ENCODE measurements at places on chromosomes 2 and 18.

DNA sequence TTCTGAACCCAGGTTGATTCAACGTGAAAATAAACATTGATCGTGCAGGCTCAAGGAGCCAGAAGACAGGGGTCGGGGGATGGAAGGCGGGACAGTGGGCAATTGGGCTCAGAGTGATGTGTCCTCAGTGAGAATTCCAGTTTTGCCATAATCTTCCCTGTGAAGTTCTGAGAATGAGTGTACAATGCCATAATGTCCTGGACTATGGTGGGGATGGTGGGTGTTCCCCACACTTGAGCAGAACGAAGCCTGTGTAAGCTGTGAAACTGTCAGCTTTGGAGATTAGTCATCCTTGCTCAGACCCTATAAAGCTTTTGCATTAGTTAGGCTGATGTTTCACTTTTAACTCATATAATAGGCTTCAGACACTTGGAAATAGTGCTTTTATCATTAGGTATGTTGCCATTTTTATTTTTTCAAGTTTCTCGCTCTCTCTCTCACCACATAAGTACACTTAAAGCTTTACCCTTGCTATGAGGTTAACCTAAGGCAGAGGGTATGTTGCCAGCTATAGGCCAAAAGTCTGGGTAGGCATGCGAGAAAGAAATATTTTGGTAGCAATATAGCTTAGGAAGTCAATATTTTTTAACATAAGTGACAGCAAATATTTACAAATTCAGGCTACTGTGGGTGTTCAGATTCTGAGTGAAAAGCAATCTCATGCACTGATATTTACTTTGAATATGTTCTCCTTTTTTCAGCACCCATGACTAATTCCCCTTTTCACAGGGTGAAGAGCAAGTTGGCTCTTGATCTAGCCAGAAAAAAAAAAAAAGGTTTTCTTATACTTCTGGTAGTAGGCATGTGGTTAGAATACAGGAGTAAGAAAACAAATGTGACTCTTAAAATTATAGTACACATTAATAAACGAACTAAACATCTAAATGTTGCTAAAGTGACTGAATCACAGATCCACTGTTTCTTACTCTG is 47.2 kb downstream of the CDC42EP3 start:
- no peak for DNase-seq

DNA sequence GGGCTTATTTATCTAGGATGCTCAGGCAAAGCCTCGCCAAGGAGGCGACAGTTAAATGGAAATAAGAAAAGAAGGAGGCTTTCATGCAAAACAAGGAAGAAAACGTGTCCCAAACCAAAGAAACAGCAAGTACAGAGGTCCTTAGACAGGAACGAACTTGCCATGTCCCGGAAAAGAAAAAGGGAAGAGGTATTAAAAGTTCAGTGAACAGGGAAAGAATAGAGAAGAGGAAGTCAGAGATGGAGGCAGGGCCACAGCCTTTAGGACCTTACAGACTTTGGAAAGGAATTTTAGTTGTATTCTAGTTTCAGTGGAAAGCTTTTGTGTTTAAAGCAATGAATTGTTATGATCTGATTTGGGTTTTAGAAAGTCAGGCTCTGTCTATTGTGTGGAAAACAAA is 22.1 kb downstream of the IKZF2 start:
- DNase-seq = no peak

GRCh38 chr18:59744271-59744721 is 47.1 kb upstream of the CCBE1 start:
- DNase-seq = peak; percentile 12

- DNase-seq = no peak
Measured at GRCh38 chr2:186503827-186504606, 18.0 kb downstream of the ZC3H15 start.

- no peak for DNase-seq
Measured at GRCh38 chr2:154386186-154386585, 312.3 kb upstream of the KCNJ3 start.

DNA sequence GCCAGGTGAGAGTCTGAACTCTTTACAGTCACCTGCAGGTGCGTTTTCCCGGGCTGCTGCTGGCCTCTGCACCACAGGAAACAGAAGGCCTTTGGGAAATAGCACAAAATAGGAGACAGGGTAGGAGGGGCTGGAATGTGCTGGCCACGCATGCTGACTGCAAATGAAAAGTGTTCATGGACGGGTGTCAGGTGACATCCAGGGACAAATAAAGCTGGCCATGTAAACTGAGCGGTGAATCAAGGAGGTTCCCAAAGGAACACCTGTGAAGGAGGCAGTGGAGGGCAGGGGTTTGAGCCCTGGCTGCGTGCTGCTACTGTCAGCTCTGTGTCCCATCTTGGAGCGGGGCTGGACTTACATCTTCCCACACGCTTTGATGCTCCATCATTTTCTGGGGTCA is 42.4 kb upstream of the GBX2 start:
- no peak for DNase-seq

DNA sequence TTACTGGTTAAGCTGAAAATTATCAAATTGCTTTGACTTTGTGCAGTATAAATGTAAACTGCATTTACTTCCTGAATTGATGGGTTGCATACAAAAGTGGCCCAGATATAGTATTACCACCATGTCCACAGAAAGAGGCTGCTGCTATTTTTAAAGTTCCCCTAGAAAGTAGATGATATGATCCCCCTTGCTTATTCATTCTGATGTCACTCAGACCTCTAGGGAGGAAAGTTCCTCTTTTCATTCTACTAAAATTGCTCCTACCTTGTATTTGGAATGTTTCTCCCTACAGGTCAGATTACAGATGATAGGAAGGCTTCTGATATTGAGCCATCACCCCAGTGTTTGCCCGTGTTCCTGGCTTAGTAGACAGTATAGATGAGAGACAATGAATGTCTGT is 247.6 kb upstream of the TNP1 start:
- no peak for DNase-seq

- no peak for DNase-seq
Measured at GRCh38 chr2:167544602-167545001, 656.3 kb downstream of the XIRP2 start.

GRCh38 chr2:238456970-238457926 is 30.5 kb downstream of the ASB1 start:
- DNase-seq = no peak

- no peak for DNase-seq
Measured at GRCh38 chr2:108858894-108859293, 72.3 kb downstream of the CCDC138 start.

GRCh38 chr2:143311426-143311825 is 182.2 kb downstream of the ARHGAP15 start:
- DNase-seq = no peak

- DNase-seq = no peak
Measured at GRCh38 chr18:77320971-77321559, 71.4 kb downstream of the GALR1 start.

DNA sequence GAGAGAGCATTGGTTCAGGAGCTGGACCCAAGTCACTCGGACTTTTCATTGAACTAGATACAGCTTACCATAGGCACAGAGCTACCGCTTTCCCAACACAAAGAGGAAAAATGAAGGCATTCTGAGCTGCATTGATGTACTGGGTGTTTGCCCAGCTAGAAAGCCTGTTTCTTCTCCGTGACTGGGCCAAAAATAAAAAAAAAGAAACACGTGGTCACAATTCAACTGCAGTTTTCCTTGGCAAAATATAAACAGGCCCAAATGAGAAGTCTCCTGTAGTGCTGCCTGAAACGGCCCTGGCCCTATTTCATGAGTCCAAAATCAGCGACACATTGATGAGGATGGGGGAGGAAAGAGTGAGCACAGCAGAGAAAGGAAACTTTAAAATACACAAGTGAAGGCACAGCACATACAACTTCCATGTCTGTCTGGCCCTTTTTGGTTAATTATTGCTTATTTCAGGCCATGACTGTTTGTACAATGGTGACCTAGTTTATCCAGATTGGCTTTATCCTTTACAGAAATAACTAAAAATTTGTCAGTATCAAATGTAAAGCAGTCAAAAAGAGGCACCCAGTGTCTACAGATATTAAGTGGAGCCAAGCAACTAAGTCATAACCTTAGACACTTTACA is 179.7 kb downstream of the ICOS start:
- DNase-seq = no peak

- DNase-seq = no peak
Measured at GRCh38 chr2:28160986-28161425, 231.7 kb upstream of the FOSL2 start.

DNA sequence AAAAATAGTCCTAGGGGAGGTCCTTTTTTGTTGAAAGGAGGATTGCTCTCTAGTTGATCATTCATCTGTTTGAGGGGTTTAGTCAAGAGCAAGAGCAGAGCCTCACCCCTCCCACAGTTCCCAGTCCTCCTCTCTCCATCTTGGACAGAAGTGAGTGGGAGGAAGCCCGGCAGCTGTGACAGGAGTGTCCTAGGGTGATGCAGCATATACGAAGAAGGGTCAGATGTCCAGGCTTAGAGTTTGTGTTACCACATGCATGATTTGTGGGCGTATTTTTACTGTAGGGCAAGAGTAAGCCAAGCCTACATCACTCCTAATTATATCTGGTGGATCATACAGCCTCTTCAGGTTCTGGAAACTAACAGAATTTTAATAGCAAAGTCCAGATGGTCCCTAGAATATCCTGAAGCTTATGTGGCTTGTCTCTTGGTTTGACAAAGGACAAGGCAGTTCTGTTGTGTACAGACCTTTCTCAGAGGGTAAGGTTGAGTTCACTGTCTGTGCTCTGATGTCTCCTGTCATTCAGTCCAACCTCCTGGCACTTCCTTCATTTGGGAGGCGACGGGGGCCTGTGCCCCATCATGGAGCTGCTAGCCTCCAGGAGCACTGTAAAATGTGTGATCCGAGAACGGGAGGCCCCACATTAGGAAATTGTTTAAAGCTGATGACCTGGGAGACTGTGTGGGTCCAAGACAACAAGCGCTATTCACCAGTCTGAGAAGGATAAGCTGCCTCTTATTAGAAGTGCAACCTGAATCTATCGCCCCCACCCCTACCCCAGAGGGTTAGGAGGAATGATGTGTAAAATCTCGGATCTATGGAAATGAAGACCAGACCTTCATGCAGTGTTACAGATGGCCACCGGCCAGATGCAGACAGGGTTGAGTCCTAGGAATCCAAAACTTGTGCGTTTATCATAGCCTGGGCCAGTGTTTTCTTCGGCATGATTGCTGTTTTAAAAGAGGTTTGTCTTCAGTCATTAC is 6.9 kb downstream of the CEP68 start:
- no peak for DNase-seq

DNA sequence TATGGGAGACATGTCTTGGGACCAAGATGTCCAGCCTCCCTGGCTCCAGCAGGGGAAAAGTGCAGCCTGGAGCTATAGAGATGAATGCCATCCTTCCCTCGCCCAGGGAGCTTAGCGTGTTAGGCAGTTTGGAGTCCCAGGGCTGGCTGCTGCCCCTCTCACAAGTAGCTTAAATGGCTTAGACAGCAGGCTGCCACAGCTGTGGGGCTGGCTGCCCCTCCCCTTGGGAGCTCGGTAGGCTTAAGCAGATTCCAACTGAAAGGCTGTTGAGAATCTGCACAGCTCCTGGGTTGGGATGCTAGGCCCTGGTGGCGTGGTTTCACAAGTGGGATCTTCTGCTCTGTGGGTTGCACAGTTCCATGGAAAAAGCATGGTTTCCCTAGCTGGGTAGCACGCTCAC is 940.5 kb upstream of the DDX18 start:
- no peak for DNase-seq

DNA sequence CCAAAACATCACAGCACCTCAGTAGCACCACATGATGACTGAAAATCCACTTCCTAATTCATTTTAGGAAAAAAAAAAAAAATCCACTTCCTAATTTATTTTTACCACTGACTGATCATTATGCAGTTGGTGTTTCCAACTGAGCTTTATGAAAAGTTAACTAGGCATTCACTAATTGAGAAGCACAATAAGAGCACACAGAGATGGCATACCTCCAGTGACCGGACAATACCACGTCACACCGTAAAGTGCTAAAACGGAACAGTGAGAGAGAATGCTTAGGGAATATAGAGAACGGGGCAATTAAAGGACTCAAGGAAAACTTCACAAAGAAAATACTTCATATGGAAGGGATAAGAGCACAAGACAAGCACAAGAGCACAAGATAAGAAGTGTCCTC is 212.5 kb downstream of the NBAS start:
- no peak for DNase-seq

GRCh38 chr2:108034843-108035242 is 48.5 kb downstream of the SLC5A7 start:
- DNase-seq = no peak

DNA sequence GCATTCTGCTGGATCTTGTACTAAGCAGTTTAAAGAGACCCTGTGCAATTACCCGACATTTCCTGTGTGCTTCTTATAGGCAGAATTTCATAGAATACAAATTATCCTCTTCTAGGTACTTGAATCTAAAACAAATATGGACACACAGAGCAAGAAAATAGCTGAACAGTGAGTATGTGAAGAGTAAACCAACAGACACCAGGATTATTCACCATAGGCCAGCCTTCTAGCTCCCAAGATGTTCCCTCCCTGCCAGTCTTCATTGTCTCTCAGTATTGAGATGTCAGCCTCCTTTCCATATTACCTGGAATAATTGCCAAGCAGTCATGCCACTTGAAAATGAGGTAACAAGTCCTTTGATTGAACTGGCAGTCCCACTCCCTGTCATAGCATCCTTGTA is 187.1 kb downstream of the PTPRM start:
- no peak for DNase-seq

DNA sequence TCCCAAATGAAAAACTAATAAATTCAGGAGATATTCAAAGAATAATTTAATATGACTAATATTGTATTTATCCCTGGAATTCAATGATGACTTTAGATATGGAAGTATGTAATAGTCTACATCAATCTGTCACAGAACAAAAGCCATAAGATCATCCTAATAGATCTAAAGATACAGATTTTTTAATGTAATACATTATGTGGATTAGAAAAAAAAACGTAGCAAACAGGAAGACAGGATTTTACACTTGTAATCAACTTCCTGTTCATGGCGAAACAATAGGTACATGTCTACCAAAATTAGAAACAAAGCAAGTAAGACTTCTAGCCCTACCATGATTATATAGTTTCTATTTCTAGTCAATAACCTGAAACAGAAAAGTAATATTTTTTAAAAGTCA is 192.2 kb downstream of the TTC32 start:
- DNase-seq = no peak

GRCh38 chr2:181411105-181411849 is 45.9 kb upstream of the ITGA4 start:
- DNase-seq = no peak

DNA sequence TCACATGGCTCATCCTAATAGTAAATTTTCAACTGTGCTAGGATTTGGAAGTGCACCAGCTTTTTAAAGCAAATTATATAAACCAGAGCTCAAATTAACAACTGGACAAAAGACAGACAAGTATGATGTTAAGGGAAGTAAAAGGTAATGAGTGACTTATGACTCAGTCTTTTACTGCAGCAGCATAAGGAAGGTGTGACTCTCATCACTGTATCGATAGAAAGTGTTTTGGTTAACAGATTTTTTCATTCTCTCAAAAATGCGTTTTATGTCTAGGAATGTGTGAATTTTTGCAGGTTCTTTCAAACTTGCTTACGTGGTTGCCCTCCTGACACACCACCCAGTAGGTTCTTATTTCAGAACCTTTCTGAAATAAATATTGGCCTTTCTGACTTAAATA is 244.2 kb upstream of the BOD1L2 start:
- DNase-seq = no peak

All from Panc1 (cell line).